Stimulated activated CD4-positive, alpha-beta T cell treated with anti-CD3 and anti-CD28 coated beads, Interleukin-4, amount 100 ng/mL, for 48 hours (primary cell): ENCODE measurements at places on chromosomes 12 and 14.

DNA sequence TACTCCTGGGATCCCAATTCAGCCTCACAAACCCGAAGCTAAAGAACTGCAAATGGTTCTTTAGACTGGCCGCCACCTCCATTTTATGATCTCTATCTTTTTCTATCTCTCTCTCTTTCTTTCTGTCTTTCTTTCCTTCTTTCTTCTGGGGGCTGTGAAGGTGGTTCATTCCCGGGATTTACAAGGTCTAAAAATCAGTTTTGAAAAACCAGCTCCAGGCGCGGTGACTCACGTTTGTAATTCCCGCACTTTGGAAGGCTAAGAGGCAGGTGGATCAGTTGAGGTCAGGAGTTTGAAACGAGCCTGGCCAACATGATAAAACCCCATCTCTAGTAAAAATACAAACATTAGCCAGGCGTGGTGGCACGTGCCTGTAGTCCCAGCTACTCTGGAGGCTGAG, 67.2 kb upstream of the VASH1 start:
- DNase-seq, result no peak

- no peak for DNase-seq
Measured at GRCh38 chr12:107488666-107489065, 196.9 kb upstream of the PWP1 start.

- no peak for DNase-seq
Measured at GRCh38 chr14:59356767-59357166, 108.4 kb downstream of the GPR135 start.

DNA sequence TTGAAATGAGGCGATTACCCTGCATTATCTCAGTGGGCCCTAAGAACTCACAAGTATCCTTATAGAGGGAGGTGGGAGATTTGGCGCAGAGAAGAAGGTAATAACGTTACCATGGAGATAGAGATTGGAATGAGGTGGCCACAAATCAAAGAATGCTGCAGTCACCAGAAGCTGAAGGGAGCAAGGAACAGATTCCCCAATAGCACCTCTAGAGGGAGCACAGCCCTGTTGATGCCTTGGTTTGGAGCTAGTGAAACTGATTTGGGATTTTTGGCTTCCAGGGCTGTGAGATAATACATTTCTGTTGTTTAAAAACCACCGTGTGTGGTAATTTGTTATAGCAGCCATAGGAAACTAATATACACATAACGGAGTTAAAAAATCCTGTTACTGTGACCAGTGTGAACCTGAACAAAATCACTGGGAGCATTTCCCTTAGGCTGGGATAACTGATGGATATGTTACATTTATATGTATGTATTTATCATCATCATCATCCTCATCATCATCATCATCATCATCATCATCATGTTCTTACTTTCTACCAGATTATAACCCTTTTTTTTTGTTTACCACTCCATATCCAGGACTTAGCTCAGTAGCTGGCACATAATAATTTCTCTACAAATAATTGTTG, 100.3 kb downstream of the LIN7A start:
- no peak for DNase-seq

GRCh38 chr12:54232790-54233189, 44.0 kb upstream of the SMUG1 start:
- DNase-seq, result no peak

DNA sequence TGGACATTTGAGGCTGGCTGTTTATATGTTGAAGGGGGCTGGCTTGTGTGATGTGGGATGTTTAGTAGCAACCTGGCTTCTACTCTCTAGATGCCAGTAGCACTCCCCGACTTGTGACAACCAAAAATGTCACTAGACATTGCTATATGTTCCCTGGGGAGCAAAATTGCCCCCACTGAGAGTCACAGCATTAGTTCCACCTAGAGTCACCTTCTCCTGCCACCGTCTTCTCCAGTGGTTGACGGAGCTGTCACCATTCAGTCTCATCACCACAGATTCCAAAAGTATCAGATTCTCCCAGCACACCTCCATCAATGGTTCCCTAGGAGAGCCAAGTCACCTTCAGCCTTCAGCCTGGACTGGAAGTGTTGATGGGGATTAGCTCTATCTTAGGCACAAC, 7.8 kb upstream of the KRT76 start:
- no peak for DNase-seq

- DNase-seq, result no peak
Measured at GRCh38 chr14:75821831-75822521, 159.8 kb downstream of the TGFB3 start.

DNA sequence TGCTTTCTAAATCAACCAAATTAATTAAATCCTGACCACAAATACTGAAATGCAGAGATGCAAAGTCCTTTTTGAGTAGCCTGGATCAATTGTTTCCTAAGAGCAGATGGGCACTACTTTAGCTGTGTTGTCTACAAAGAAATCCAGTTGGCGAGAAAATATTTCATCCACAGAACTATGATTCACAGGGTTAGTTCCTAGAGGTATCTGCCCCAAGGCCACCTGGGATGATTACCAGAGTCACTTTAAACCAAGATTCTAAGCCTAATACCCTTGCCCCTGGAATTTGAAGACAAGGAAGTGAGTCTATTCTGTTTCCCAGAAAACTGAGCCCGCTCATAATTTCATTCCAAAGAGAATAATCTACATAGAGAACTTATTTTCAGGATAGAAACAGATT, 198.4 kb downstream of the PPM1H start:
- DNase-seq, result no peak

DNA sequence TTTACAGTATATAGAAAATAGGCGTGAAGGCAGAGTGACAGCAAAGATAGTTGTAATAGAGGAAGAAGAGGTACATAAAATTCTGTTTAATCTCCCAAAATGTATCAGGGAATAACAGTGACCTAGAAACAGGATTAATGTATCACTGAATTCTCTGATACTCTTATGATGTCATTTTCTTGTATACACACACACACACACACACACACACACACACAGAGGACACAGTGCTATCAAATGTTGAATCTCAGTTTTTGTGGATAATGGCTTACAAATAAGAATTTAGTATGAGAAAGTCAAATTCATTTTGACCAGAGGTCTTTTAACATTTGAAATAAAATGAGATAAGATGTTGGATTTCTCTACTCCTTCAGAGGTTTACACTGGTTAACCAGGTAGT, 4.3 kb upstream of the LRIG3 start:
- DNase-seq, result no peak

DNA sequence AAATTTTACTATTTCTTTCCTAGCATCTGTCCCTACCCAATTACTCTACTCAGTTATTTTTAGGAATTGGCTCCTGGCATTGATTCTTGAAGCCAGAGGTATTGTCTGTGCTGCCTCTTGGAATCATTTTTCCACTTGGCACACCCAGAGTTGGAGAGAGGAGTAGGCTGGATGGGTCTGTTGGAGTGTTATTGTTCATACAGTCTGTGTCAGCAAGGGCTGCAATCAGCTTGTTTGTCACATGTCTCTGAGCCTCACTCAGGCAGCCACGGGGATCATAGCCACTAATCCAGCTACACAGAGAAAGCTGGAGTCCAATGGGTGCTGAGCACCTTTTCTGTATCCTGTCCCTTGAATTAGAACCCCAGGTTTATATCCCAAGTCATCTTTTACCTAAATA, 176.0 kb upstream of the DYRK2 start:
- DNase-seq, result no peak

GRCh38 chr12:31527083-31527482, 63.9 kb downstream of the DENND5B start:
- DNase-seq, result no peak

DNA sequence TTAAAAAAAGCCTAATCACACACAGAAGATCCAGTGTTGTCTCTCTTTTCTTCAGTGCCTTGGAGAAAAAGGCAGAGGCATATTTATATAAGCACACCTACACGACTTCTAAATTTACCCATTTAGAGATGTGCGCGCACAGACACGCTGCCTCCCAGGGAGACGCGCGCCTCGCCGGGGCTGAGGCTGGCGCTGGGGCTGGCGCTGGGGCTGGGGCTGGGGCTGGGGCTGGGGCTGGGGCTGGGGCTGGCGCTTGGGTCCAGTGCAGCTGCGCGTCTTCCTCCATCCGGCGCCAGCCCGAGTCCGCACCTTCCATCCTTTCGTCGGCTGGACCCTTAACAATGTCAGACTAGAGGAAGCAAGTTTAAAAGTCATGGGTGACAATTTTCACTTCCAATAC, 118.4 kb upstream of the ARID2 start:
- no peak for DNase-seq

GRCh38 chr12:57134949-57135348, 6.7 kb downstream of the LRP1 start:
- DNase-seq, result no peak
